Fibroblast of lung (primary cell): ENCODE measurements at places on chromosomes 6 and 20. TPM values are rescaled to one million over a fixed set of nuclear protein-coding genes. Genes with fewer than 3 reads are reported as not detected.

The AURKA gene
- 4.9 and 27.7 TPM in 2 replicates for total RNA-seq

The HLA-DRA gene
- total RNA-seq = 0.17 and 1.0 TPM in 2 replicates

The CLIC5 gene
- not detected in 2 replicates for total RNA-seq

The CLVS2 gene
- under 0.01 TPM in 1 of 2 replicates, not detected in the other for total RNA-seq

The CST4 gene
- total RNA-seq = 0.17 TPM in 1 of 2 replicates, not detected in the other

The TSBP1 gene
- total RNA-seq = under 0.01 TPM in 1 of 2 replicates, not detected in the other

The SYNDIG1 gene
- 0.17 and 0.51 TPM in 2 replicates for total RNA-seq

The SASH1 gene
- 21.3 and 38.6 TPM in 2 replicates for total RNA-seq

The APOM gene
- total RNA-seq = 0.99 and 1.0 TPM in 2 replicates

The GPX5 gene
- total RNA-seq = not detected in 2 replicates

The BPIFB1 gene
- not detected in 2 replicates for total RNA-seq

The HNF4A gene
- not detected in 2 replicates for total RNA-seq

The LY6G6D gene
- total RNA-seq = not detected in 2 replicates

The THBS2 gene
- total RNA-seq = 269 and 473 TPM in 2 replicates

The PXT1 gene
- under 0.01 and 0.26 TPM in 2 replicates for total RNA-seq

The WFDC10B gene
- not detected in 2 replicates for total RNA-seq

The SLC17A9 gene
- 3.3 and 6.4 TPM in 2 replicates for total RNA-seq

The RBPJL gene
- total RNA-seq = not detected in 2 replicates

The C6orf62 gene
- 72.9 and 103 TPM in 2 replicates for total RNA-seq

The ANGPT4 gene
- under 0.01 TPM in 2 replicates for total RNA-seq

The PACRG gene
- total RNA-seq = 0.26 and 0.66 TPM in 2 replicates

The PEX7 gene
- total RNA-seq = 8.7 and 18.0 TPM in 2 replicates

The EPHA7 gene
- under 0.01 TPM in 1 of 2 replicates, not detected in the other for total RNA-seq

The RIMS1 gene
- 2.3 and 3.9 TPM in 2 replicates for total RNA-seq

The SPEF1 gene
- total RNA-seq = under 0.01 and 0.17 TPM in 2 replicates

The TREM2 gene
- under 0.01 and 0.17 TPM in 2 replicates for total RNA-seq

The HTR1B gene
- 0.17 TPM in 1 of 2 replicates, not detected in the other for total RNA-seq

The METTL24 gene
- 2.6 TPM in 2 replicates for total RNA-seq

The AGER gene
- 0.26 and 0.50 TPM in 2 replicates for total RNA-seq

The ADGRF1 gene
- not detected in 2 replicates for total RNA-seq

The TREML1 gene
- total RNA-seq = not detected in 2 replicates

The ELOVL2 gene
- under 0.01 and 1.0 TPM in 2 replicates for total RNA-seq

The SEC23B gene
- 34.7 and 52.0 TPM in 2 replicates for total RNA-seq

The PIM1 gene
- total RNA-seq = 22.8 and 25.7 TPM in 2 replicates

The DYNLT2 gene
- 0.83 and 1.0 TPM in 2 replicates for total RNA-seq

The SLC22A2 gene
- total RNA-seq = not detected in 2 replicates

The TAGAP gene
- total RNA-seq = under 0.01 TPM in 1 of 2 replicates, not detected in the other

The FRS3 gene
- total RNA-seq = 1.0 and 1.8 TPM in 2 replicates

The JAG1 gene
- total RNA-seq = 34.2 and 57.3 TPM in 2 replicates

The BMP5 gene
- 1.0 and 1.5 TPM in 2 replicates for total RNA-seq

The GSTA2 gene
- not detected in 2 replicates for total RNA-seq

The HUS1B gene
- 0.77 and 1.2 TPM in 2 replicates for total RNA-seq

The F13A1 gene
- total RNA-seq = under 0.01 TPM in 1 of 2 replicates, not detected in the other

The TP53TG5 gene
- under 0.01 TPM in 1 of 2 replicates, not detected in the other for total RNA-seq

The PGC gene
- not detected in 2 replicates for total RNA-seq

The HLA-DMA gene
- total RNA-seq = 9.8 and 12.1 TPM in 2 replicates

The SEL1L2 gene
- not detected in 2 replicates for total RNA-seq

The PNPLA1 gene
- total RNA-seq = not detected in 2 replicates

The TREML4 gene
- not detected in 2 replicates for total RNA-seq

The UBD gene
- not detected in 2 replicates for total RNA-seq

The NKAIN4 gene
- total RNA-seq = not detected in 2 replicates

The CALHM6 gene
- 0.33 and 1.0 TPM in 2 replicates for total RNA-seq

The TMEM244 gene
- total RNA-seq = not detected in 2 replicates

The GMPR gene
- 7.2 and 13.2 TPM in 2 replicates for total RNA-seq

The CASS4 gene
- total RNA-seq = 14.9 and 17.7 TPM in 2 replicates

The DYNLT1 gene
- total RNA-seq = 85.3 and 92.3 TPM in 2 replicates
